ENCODE measurements at places on chromosomes 2 and 18.

DNA sequence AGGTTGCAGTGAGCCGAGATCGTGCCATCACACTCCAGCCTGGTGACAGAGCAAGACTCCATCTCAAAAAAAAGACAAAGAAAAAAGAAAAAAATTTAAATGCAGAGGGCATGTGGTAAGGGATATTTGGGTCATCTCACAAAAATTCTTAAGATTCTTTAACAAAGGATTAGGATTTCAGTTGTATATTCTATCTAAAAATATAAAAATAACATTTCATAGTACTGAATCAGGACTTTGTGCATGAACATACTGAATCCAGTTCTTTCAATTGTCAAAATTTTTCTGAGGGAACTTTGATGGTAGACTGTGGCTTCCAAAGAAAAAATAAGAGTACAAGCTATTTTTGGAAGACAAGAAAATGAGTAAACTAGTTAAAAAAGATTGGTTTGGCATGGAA, 6.5 kb upstream of the PPP3R1 start:
- no peak for DNase-seq

- DNase-seq = no peak
These were observed 14.8 kb upstream of the IMP4 start for GRCh38 chr2:130327703-130328527.

DNA sequence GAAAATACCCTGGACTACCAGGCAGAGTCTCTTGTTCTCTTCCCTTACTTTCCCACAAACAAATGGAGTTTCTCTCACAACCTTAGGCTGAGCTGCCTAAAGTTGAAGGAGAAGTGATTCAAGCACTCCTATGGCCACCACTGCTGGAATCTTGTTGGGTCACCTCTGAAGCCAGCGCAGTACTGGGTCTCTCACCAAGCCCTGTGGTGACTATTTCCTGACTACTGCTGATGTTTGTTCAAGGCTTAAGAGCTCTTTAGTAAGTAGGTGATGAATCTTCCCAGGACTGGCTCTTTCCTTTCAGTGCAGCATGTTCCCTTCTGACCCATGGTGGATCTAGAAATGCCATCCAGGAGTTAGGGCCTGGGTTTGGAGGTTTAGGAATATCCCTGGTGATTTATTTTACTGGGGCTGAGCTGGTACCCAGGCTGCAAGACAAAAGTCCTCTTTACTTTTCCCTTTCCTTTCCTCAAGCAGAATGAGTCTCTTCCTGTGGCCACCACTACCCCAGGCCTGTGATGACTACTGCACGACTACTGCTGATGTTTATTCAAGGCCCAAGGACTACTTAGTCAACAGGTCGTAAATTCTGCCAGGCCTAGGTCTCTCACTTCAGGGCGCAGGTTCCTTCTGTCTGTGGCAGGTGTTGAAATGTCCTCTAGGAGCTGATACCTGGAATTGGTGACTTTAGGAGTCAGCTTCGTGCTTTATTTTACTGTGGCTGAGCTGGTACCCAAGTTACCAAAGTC, 121.8 kb downstream of the SLC4A10 start:
- no peak for DNase-seq

- DNase-seq = no peak
These were observed 152.0 kb upstream of the PGAP1 start for GRCh38 chr2:197078535-197078934.

All from activated CD8-positive, alpha-beta memory T cell treated with anti-CD3 and anti-CD28 coated beads for 24 hours (primary cell).